ENCODE measurements at places on chromosomes 2 and 18. TPM values are rescaled to one million over a fixed set of nuclear protein-coding genes. Genes with fewer than 3 reads are reported as not detected.

The GAREM1 gene
- total RNA-seq, result 0.11 TPM

The RUFY4 gene
- total RNA-seq, result 0.11 TPM

DNA sequence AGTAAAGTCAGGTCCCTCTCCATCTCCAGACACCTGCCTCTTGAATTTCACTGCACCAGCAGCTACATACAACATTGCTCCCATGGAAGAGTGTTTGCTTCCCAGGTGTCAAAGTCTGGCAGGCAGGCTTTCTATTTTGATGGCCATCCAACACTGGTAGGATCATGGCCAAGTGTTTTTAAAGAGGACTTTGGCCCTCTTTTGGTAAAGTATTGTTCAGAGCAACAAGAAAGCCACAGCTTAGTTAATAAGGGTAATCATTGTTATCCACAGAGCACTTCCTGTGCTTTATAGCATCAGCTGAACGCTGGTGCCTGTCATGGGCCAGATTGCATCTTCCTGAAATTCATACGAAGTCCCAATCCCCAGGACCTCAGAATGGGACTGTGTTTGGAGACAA, 133.2 kb downstream of the NCK2 start:
- no peak for DNase-seq

- DNase-seq, result no peak
Measured at GRCh38 chr2:172216477-172216876, 113.8 kb upstream of the DLX2 start.

DNA sequence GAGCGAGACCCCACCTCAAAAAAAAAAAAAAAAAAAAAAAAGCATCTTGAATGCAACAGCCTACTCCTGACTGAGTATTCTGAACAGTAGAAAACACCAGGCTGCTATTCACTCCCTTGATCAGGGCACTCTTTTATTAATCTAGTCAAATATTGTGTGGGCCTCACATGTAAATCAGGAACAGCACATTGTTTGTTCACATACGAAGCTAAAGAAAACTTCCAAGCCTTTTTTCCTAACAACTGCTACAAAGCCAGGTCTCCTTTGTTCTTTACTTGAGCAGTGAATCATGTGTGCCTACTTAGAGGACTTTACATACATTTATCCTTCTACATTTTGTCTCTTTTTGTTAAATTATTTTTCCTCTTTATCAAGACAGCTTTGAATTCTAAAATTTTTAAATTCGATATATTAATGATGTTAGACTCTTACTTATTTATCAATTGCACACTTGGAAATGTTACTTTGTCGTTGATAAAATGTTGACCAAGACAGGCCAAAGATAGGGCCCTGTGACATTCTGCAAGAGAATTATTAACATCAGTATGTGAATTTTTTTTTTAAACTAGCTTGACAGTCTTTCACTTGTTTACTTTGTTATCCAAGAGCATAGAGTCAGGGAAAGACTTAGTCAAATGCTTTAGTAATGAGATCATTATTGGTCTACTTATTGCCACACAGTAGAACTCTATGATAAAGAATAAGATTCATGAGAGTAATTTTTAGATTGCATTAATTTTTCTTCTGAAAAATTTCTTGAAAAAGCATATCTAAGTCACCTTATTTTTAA, 13.2 kb downstream of the SPATS2L start:
- no peak for DNase-seq

- no peak for DNase-seq
Measured at GRCh38 chr2:30966786-30967185, 159.5 kb upstream of the CAPN13 start.

The DOK1 gene
- 24.7 TPM for total RNA-seq

GRCh38 chr18:32769586-32770053, 3.2 kb downstream of the KLHL14 start:
- peak; percentile 71 for DNase-seq

GRCh38 chr18:70332694-70333093, 43.8 kb downstream of the SOCS6 start:
- DNase-seq, result no peak

GRCh38 chr2:189629531-189630453, 31.5 kb upstream of the ASNSD1 start:
- DNase-seq, result no peak

GRCh38 chr2:121187351-121187981, 97.5 kb downstream of the TFCP2L1 start:
- DNase-seq, result no peak

The STAT1 gene
- 49.7 TPM for total RNA-seq

GRCh38 chr2:201600906-201601305, 42.4 kb downstream of the TMEM237 start:
- DNase-seq, result no peak

- DNase-seq, result no peak
Measured at GRCh38 chr2:158505448-158505934, 48.7 kb downstream of the PKP4 start.

DNA sequence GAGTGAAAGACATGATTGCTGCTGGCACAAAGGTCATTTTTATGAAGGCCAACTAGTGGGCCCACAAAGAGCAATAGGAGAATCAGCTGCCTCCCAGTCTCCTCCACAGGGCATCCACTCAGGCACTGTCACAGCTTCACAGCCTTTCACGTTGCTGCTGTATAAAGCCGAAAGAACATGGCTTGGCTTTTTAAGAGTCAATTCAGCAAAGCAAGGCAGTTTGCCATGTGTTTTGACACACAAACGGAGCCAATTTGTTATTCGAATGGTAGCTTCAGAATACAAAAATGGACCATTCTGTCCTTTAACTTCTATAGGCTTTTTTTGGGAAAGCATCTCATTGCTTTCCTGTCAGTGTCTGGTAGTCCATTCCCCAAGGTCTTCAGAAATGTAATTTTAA, 283.4 kb upstream of the PARD3B start:
- DNase-seq, result no peak

DNA sequence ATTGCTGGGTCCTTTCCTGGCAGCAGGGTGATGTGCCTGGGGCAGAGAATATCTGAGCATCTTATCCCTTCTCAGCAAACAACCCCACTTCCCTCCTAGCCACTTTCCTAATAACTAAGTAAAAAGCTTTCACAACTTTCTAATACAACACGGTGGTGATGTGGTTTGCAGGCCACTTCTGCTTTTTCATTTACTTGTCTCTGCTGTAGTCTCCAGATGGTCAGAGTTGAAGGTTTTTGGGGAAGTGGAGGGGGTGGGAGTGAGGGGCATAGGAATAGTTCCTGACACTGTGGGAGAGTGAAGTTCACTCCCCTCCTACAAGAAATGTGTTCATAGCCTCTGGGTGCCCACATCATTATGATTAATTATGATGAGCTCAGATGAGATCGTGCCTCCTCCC, 11.6 kb downstream of the OXER1 start:
- DNase-seq, result peak; percentile 75

GRCh38 chr2:47903781-47904490, 2.4 kb downstream of the FBXO11 start:
- DNase-seq, result no peak

The ASXL3 gene
- total RNA-seq, result not detected
